ENCODE measurements at places on chromosomes 1 and 21.
A peak's percentile ranks its signal among the peaks of the same experiment; 100 is the strongest.

DNA sequence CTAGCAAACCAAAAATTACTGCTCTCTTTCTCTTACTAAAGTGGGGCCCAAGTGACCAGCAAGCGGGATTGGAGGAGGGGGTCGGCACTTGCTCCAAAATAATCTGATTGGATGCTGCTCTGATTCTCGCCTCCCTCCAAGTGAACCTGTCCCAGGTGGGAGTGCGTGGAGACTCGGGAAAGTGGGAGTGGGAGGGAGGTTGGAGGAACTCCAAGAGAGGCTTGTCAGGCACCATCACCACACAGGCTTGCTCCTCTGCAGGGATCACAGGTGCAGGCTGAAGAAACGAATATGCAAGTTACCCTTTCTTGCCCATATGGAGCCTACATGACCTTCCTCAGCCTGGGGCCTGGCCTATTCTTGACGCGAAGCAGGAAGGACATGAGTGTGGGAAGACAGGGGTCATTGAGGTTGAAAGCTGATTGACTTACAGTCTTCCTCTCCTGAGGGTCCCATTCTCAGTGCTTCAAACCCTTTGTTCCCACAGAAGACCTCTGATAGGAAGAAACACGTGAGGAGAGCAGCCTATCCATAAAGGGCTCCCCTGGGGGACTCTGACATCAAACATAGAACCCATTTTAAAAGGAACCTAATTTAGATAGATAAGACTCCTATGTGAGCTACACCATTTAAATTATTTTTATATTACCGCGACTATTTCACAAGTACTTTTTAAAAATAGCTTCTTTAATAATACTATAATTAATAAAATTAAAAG is 14.2 kb downstream of the RGS8 start:
- DNase-seq, result no peak

DNA sequence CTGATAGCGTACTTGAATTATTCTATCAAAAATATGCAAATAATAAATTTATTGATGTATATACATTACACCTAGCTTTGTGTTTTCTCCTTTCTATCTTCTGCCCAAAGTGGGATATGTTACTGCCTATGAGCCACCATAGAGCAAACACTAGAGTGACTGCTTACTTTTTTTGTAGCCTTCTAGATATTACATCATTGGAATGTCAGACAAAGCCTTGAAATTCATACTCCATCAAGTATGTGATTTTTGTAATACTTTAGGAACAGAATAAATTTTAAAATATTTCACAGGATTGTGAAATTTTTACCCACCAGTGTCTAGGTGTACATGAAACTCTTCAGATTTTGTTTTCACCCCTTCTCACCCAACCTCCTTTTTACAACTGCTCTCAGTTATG is 787.6 kb downstream of the USP25 start:
- DNase-seq, result no peak

- DNase-seq, result no peak
Observed at GRCh38 chr1:241527146-241527545, 5.0 kb upstream of the KMO start.

DNA sequence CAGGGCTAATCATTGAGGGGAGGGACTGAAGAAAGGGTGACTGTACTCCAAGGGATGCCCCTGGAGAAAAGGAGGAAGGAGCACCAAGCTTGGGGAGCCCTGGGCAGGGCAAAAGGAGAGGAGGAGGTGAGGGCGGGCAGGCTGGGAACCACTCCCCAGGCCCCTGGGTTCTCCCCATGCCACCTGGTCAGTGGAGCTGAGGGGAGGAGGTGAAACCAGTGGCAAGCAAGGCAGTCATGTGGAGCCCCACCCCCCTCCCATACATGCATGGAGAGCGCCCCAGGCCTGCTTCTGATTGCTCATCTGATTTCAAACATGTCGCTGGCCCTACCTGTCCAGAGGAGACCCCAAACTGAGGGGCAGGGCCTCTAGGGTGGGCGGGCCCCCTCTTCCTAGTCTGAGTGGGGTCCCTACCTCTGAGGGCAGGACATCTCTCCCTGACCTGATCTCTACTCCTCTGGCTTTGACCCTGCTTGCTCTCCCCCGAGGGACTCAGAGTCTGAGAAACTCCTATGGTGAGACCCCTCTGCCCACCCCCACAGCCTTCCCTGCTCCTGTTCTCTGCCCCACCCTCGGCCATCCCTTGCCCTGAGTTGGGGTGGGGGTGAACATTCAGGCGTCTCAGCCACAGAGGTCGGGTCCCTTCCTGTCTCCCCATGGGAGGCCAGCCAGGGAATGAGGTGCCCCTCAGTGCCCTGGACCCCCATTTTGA is 18.6 kb downstream of the INSRR start:
- no peak for DNase-seq

- no peak for DNase-seq
Observed at GRCh38 chr1:211606332-211606913, 27.5 kb upstream of the SLC30A1 start.

DNA sequence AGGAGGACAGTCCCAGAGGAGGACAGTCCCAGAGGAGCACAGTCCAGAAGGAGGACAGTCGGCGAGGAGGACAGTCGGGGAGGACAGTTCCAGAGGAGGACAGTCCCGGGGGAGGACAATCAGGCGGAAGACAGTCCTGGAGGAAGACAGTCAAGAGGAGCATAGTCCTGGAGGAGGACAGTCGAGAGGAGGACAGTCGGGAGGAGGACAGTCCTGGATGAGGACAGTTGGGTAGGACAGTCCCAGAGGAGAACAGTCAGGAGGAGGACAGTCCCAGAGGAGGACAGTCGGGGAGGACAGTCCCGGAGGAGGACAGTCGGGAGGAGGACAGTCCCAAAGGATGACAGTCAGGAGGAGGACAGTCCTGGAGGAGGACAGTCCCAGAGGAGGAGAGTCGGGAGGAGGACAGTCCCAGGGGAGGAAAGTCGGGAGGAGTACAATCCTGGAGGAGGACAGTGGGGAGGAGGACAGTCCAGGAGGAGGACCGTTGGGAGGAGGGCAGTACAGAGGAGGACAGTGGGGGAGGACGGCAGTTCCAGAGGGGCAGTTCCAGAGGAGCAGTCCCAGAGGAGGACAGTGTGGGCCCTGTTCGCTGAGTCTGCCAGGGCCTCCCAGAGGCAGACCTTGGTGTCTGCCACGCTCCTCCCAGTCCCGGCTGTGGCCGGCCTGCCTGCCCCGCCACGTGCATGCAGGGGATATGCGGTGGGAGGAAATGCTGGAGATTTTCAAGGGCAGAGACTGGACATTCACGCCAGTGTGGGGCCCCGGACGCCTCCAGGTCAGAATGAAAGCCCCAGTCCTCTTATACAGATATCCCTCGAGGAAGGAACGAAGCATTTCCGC is 183.8 kb upstream of the ARHGEF16 start:
- no peak for DNase-seq

DNA sequence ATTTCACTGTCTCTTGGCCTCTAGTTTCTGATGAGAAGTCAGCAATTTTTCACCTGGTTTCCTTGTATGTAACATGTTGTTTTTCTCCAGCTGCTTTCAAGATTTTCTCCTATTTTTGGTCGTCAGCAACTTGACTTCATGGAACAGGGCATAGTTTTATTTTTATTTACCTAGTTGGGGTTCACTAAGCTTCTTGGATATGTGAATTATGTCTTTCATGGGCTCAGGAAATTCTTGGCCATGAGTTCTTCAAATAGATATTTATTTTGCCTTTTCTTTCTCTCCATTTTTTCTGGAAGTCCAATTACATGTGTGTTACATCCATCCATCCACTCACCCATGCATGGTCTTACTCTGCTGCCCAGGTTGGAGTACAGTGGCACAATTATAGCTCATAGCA is 13.7 kb downstream of the SDHB start:
- no peak for DNase-seq

GRCh38 chr1:194476872-194477271 is 1290.5 kb upstream of the B3GALT2 start:
- DNase-seq, result no peak

DNA sequence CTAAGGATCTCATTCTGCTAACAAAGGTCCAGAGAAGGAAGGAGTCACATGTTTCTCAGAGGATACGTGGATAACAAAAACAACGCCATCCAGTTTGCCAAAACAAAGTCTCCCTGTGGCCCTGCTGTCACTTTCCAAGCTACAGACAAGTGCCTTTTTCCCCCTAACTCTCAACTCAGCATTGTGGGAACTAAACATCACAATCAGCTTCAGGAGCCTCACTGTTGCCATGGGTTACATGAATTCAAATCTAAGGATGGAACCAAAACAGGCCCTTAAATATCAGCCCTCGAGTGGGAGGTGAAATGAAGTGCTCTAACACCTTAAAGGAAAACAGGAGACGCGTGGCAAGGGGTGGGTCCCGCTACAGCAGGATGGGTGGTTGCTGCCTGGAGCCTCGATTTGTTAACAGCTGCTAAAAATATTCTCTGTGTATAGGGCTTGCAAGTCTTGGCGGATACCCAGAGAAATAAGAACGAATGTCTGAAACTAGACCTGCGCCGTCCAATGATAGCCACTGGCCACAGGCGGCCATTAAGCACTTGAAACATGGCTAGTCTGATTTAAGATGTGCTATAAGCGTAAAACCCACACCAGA is 66.4 kb upstream of the SOD1 start:
- no peak for DNase-seq

DNA sequence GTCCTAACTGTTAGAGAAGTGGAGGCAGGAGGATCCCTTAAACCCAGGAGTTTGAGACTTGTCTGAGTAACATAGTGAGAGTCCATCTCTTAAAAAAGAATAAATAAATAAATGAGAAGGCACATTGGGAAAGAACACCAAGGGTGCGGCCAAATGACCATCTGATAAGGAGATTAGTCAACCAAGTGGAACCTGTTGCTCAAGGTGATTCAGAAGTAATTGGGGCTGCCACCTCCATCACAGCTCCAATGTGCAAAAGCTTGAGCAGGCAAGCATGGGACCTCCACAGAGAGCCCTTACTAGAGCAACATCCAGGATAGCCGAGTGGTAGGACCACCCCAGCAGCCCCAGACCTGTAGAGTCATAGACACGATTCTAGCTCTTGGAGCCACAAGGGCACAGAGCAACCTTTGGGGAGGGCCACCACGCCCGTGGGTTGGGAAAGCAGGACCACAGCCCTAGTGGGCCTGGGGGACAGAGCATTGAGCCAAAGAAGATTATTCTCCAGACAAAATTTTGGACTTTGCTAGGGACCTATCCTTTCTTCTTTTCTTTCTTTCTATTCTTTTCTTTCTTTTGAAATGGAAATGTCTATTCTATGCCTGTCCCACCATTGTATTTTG is 40.9 kb downstream of the KCNK1 start:
- no peak for DNase-seq

- DNase-seq, result no peak
Observed at GRCh38 chr1:239505094-239505493, 118.7 kb downstream of the CHRM3 start.

GRCh38 chr1:224623743-224624333 is 7.7 kb downstream of the CNIH3 start:
- DNase-seq, result peak; percentile 81

DNA sequence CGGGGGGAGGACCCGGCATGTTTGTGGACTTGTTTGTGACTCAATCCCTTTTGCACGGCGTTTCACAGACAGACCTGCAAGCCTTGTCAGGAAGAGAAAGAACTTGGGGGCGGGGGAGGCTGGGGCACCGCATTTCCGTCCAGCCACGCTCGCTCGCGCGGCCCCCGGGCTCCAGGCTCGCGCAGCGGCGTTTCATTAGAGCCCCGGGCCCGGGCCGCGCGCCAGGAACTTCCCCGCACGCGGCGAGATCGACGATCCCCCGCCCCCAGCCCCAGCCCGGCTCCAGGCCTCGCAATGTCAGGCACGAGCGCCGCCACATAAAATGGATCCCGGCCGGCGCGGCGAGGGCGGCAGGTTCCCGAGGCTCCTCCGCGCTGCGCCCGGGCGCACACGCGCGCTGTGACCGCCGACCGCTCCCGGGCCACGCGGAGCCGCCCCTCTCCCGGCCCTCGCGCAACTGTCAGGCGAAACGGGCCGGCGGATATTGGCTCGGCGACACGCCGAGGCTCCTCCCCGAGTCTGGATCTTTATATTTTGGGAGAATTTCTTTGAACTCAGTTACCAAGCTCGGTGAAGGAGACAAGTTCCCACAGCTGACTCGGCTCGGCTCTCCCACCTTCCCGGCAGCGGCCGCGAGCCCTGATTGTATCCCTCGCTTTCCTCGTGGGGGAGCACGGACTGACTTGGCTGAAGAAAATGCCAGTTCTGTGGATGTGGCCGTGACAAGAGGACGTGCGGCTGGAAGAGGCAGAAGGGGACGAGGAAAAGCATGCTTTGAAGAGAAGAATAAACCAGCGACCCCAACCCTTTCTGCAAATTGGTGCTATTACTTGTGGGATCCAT is at the start of gene KIF26B:
TSS of gene KIF26B (plus strand) at position 557 of the 843 bp plus-strand sequence. CDS start 440 bp downstream, outside the sequence.
- no peak for DNase-seq

DNA sequence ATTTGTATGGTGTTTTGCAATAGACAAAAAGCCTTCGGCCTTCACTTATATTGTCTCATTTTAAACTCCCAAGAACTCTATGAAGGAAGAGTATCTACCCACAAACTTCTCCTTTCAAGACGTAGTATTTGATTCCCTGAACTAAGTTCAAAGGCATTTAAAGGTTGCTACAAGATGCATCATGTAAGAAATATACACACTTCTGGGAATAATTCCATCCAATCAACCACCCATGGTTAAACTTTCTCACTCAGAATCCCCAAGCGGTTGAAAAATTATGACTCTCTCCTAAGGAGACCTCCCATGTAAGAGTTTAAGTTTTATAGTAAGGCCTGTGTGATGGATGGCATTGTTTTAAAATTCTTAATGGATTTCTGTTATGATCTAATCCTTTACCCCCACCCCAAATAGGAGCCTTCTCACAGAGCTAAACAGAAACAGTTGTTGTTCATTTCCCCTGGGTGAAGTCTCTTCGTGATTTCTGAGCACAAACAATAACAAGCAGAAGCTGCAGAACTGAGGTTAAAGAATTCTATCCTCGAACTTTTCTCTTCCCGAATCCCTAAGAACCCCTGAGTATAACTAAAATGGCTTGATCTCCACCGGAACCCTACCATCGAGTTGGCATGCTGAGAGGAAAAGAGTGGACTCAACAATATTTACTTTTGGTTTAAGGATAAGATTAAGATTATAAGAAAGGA is 185.0 kb downstream of the TGFBR3 start:
- no peak for DNase-seq

DNA sequence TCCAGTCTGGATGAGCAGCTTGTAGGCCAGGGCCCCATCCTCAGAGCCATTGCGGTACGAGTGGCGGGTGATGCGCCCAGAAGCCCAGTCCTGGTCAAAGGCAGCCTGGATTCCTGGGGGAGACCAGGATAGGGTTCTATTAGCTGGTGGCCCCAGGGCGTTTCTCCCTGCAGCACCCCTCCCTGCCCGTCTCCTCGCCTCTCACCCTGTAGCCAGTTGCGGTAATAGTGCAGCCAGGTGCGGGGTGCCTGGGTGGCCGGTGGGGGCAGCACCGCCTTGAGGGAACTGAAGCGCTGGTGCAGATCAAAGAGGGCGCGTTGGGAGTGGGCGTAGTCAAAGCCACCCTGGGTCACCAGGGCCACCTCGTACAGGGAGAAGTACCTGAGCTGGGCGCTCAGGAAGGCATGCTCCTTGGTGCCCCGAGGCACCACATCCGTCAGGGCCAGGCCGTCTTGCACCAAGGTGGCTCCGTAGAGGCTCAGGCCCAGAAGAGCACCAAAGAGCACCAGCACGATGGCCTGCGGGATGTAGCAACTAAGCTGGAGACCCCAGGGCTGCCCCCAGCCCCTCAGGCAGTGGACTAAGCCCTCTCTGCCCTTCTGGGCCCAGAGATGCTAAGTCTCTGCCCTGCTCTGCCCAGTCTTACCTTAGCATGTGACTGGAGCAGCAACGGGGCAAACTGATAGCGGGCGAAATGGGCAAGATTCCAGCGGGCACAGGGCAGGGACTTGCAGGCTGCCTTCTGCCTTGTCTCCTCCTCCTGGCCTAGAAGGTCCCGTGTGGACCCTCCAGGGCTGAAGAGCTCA is 15.7 kb downstream of the PTCH2 start:
- no peak for DNase-seq

- DNase-seq, result no peak
Observed at GRCh38 chr1:91527781-91528180, 27.1 kb downstream of the CDC7 start.

Data from CD8-positive, alpha-beta memory T cell (primary cell).